ENCODE measurements at places on chromosomes 6 and 20. TPM values are rescaled to one million over a fixed set of nuclear protein-coding genes. Genes with fewer than 3 reads are reported as not detected.

- no peak for DNase-seq
These were observed 53.2 kb upstream of the NKX2-4 start for GRCh38 chr20:21450572-21450971.

The CALHM4 gene
- not detected for total RNA-seq

The ARG1 gene
- total RNA-seq: not detected

The MTRF1L gene
- 15.0 TPM for total RNA-seq

DNA sequence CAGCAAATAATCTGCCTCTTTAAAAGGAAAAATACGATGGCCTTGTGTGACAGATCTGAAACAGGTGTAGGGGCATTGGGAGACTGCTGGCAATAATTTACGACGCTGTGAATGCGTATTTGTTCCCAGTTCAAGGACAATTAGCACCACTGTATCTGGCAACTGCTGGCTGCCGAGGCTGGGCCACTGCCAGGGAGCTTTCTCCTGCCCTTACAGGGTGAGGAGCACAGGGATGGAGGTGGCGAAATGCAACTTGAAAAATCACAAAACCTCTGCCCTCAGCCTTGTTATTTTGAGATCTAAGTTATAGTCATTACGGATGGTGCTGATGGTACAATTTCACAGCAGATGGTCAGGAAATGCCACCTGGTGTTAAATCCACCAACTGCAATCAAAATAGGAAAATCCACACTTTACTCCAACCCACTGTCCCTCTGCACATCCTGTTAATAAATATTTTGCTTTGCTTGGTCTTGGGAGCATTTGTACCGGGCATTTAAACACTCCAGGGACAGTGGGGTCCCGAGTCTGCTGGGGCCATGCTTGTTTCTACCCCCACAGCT, 6.4 kb downstream of the MYLK4 start:
- no peak for DNase-seq

GRCh38 chr6:7758456-7758855, 32.6 kb downstream of the BMP6 start:
- no peak for DNase-seq

DNA sequence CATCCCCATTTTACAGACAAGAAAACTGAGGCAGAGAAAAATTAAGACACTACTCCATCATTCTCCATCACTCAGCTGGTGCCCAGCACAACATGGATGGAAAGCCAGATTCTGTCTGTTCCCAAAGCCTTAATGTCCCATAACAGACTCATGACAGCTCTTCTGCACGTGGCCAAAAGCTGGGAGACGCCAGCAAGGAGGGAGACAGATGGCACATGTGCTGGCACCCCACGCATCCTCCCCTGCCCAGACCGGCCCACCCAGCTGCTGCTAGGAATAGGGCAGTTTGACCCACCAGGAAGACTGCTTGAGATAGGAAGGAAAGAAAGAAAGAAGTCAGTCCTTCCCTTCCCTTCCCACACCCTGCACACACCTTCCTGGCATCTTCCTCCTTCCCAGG, 96.3 kb downstream of the PREX1 start:
- no peak for DNase-seq

GRCh38 chr6:44508646-44509045, 121.1 kb downstream of the CDC5L start:
- no peak for DNase-seq

The ZNF334 gene
- total RNA-seq: 1.7 TPM

DNA sequence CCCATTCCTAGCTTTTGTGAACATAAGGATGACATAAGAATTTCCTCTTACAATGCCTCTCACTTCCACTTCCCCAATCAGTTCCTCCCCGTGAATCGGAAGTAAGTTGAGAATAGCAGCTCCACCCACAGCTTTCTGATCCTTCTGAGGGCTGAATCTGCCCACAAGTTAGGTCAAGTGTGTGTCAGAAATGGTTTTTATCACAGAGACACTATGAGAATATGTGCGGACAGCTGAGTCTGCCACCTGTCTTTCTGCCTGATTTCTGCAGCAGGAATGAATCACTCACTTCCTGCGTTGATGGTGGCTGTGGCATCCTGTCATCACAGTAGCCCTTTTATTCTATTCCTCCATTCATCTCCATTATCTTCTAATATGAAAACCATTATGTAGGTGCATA, 70.2 kb downstream of the RIN2 start:
- DNase-seq: no peak

GRCh38 chr6:81875782-81876293, 123.4 kb upstream of the TENT5A start:
- DNase-seq: no peak

DNA sequence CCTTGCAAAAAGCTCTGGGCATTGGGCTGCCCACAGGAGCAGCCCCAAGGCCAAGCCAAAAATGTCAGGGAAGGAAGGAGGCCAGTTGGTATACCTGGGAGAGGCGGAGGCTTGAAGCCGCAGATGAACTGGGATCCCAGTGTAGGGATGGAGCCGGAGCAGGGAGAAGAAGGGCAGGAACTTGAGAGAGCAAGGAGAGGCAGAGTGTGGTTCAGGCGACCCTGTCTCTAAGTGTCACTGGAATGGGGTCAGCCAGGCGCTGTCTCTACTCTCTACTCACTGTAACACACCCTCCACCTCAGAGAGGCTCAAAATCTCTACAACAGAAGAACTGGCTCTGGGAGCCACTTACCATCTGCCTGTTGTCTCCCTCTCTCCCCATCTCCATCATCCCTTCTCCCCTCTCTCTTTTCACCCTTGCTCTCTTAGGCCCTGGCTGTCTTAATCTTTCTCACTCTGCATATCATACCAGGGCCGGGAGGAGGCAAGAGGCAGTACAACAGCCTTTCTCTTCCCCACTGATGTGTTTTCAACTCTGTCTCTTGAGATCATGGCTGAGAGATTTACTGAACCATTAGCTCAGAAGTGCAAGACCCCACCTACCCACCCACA, 93.3 kb downstream of the CRYBG1 start:
- no peak for DNase-seq

GRCh38 chr6:25057111-25057905, 121.5 kb upstream of the RIPOR2 start:
- no peak for DNase-seq

The LPA gene
- total RNA-seq: not detected

- no peak for DNase-seq
These were observed 638 bp downstream of the MDN1 start for GRCh38 chr6:89818977-89819335.

GRCh38 chr6:166412156-166412910, 29.6 kb upstream of the MPC1 start:
- no peak for DNase-seq

DNA sequence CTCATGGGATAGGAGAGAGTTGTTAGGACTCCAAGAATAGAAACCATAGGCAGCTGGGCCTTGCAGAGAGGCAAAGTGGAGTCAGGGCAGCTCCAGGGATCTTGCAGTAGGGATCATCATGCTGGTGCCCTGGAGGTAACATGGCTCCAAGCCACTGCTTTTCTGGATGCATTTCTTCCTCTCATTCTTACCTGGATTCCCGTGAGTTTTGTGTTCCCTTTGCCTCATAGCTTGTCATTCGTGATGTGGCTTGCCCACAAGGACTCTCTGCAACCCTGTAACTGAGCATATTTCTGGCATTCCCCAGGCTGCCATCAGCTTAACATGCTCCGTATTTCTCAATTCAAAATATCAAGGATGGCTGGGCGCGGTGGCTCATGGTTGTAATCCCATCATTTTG, 5.3 kb downstream of the NHLRC1 start:
- DNase-seq: no peak

The MACROD2 gene
- 0.27 TPM for total RNA-seq

The EDN3 gene
- not detected for total RNA-seq

The TOMM34 gene
- 7.0 TPM for total RNA-seq

The XKR7 gene
- not detected for total RNA-seq

- no peak for DNase-seq
These were observed 51.0 kb upstream of the TFAP2A start for GRCh38 chr6:10465629-10466499.

The GSTA3 gene
- total RNA-seq: not detected

The C20orf144 gene
- not detected for total RNA-seq

GRCh38 chr20:58718729-58719128, 26.1 kb downstream of the NPEPL1 start:
- no peak for DNase-seq

The DPPA5 gene
- total RNA-seq: not detected

DNA sequence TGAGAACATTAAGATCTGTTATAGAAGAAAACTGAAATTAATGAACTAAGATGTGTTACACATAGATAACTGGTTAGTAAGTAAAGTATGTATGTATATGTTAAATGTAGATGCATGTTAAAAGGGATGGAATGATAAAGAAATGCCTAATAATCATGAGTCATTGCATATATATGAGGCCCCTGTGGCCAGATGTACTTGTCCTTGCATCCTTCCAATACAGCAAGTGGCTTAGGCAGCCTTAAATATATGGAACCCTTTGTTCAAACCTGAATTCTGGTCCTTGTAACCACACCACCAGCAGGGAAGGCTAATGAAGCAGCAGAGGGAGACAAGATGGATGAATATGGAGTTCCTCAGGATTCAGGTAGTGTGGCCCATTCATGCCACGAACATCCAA, 9.8 kb upstream of the AKAP7 start:
- DNase-seq: no peak

GRCh38 chr20:34595377-34596184, 37.1 kb downstream of the MAP1LC3A start:
- no peak for DNase-seq

DNA sequence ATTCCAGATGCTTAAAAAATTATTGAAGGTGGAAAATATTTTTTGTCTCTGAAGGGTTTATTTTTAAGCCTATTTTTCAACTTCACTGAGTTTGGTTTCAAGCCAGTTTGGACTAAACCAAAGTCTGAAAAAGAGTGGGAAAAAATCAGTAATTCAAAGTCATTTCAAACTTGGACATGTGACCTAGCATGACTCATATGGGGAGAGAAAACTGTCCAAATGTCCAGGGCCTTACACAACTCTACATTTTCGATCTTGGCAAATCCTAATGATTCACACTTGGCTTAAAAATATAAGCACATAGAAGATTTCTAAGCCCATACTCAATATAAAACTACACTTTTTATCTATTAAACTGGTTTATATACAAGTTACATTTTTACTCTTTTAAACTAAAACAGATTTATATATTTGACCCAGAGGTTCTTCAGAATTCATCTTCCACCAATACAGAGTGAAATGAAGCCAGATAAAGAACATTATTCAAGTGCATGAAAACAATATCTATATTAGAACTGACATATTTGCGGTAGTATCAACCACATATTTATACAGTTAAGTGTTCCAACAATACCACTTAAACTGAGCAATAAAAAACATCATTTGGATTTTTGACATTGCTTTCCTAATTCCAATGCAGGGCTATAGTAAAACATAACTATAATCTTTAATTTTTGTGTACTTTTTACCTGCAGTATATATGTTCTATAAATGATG, 110.3 kb upstream of the TCF21 start:
- no peak for DNase-seq

The CRISP2 gene
- total RNA-seq: not detected

The PSORS1C2 gene
- not detected for total RNA-seq

DNA sequence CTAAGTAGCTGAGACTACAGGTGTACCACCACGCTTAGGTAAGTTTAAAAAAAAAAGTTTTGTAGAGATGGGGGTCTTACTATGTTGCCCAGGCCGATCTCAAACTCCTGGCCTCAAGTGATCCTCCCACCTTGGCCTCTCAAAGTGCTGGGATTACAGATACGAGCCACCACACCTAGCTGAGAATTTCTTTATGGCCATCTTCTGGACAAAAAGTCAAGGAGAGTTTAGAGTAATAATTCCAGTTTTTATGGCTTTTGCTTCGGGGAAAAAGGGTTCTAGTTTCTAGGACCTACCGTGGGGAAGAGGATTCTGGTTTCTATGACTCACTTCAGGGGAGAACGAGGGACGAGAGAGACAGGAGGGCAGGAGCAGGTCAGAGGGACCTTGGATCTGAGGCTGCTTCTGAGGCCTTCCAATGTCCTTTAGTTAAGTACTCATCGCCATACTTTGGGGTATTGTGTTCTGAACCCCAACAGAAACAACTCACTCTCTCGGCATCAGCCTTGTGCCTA, 69.3 kb upstream of the IER3 start:
- DNase-seq: no peak

DNA sequence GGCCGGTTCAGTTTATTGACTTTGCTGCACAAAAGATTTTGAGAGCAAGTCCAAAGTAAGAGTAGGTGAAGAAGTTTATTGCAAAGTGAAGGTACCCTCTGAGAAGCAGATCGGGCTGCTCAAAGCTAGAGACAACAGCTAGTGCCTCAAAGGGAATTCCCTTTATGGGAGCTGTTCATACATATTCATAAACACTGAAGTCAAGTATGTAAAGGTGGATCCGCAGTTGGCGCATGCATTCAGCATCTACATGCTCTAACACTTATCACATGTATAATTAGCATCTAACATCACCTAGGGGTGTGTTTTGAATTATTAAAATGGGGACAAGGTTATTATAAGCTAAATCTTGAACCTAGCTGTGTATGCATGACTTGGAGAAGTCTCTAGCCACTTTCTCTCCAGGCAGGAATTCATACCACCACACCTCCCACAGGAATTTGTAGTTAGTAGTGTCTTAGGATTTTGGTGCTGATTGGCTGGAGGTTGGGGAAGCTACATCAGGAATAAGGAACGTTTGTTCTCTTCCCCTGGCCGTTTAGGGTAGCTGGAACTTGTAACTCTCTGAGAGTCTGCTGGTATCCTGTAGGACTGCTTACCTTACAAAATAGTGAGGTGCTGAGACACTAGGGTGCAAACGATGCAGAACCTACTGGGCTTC, 1633.9 kb downstream of the GRIK2 start:
- DNase-seq: no peak

The FOXP4 gene
- 3.1 TPM for total RNA-seq

All from naive thymus-derived CD4-positive, alpha-beta T cell (primary cell).